Thoracic aorta (tissue), 2 donors: ENCODE measurements at places on chromosomes 16 and 17.
A peak's percentile ranks its signal among the peaks of the same experiment; 100 is the strongest.

DNA sequence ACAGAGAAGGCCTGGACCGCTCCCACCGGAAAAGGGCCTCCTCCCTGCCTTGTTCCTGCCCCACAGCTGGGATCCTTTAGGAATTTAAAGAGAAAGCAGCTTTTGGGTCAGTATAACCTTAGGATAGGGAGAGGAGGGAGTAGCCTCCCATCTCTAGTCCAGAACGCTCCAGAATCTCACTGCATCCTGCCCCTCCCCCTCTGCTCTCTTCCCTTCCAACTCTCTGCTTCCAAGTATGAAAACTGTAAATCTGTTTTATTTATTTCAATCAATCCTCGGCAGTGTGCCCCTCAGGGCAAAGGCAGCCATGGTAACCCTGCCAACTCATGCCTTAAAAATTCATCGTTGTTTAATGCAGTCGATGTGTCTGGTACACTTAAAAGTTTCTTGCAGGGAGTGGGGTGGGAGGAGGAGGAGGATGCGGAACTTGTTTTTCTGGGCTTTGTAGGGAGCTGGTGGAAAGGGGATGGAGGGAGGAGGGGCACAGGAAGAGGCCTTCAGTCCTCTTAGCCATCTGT, 21.2 kb upstream of the MTSS2 start:
- H3K4me3 ChIP-seq = no peak overlapping the region
- no peak for DNase-seq
- peak overlapping the region; percentile 87 for H3K27ac ChIP-seq
- H3K36me3 ChIP-seq = no peaks in the 10 kb centered on the region
- H3K27me3 ChIP-seq = no peaks in the 10 kb centered on the region
- peaks cover 39% of the 10 kb centered on the region for H3K4me1 ChIP-seq

- no peak for DNase-seq
- H3K27ac ChIP-seq = no peak overlapping the region
- H3K4me1 ChIP-seq = no peaks in the 10 kb centered on the region
- H3K36me3 ChIP-seq = no peaks in the 10 kb centered on the region
- H3K27me3 ChIP-seq = no peaks in the 10 kb centered on the region
- H3K4me3 ChIP-seq = no peak overlapping the region
Observed at GRCh38 chr16:53646506-53646905, 57.2 kb downstream of the RPGRIP1L start.

DNA sequence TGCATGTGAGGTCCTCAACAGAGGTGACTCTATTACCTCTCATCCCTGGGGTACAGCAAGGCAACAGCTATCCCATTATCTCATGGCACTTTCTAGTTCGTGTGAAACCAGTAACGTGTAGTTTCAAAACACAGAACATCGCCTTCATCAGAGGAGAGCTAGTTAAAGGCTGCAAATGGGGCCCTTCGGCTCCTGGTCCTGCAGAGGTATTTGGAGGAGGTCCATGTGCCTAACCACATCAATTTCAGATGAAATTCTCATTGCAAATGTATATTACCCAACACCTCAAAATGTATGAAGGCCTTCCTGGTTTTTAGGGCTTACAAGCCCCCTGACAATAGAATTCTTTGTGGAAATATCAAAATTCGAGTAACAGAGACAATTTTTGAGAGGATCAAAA, 95.7 kb upstream of the PSMD7 start:
- no peak for DNase-seq
- no peaks in the 10 kb centered on the region for H3K27me3 ChIP-seq

GRCh38 chr17:39014044-39014794, 47.0 kb upstream of the FBXO47 start:
- H3K4me1 ChIP-seq = peaks cover 3% of the 10 kb centered on the region
- no peak overlapping the region for H3K27ac ChIP-seq
- DNase-seq = no peak
- H3K27me3 ChIP-seq = no peaks in the 10 kb centered on the region
- no peaks in the 10 kb centered on the region for H3K36me3 ChIP-seq

DNA sequence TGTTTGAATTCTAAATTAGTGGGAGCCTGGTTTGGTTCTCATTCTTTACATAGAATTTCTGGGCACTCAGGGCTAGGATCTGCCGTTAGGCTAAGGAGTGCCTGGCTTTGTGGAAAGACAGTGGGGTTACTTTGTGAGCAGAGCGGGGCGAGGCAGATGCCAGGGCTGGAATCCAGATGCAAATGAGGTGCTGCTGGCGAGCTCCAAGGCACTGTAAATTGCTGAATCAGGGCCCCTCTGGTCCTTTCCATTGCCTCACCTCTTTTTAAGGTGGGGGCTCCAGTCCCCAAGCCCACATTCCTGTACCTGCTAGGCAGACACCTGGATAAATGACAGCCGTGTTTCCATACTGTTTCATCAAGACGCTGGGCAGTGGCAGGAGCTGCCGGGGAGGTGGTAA, 33.8 kb downstream of the PIPOX start:
- H3K27ac ChIP-seq = no peak overlapping the region
- no peak for DNase-seq
- peaks cover 23% of the 10 kb centered on the region for H3K36me3 ChIP-seq
- H3K4me3 ChIP-seq = no peak overlapping the region
- H3K27me3 ChIP-seq = no peaks in the 10 kb centered on the region
- no peaks in the 10 kb centered on the region for H3K4me1 ChIP-seq

- H3K27ac ChIP-seq = no peak overlapping the region
- no peak for DNase-seq
- H3K27me3 ChIP-seq = no peaks in the 10 kb centered on the region
- H3K4me3 ChIP-seq = no peak overlapping the region
Observed at GRCh38 chr17:4438162-4438944, 4.6 kb downstream of the SPNS3 start.
